ENCODE measurements at places on chromosomes 1 and 21.

- H3K4me3 ChIP-seq = no peak overlapping the region
- no peak overlapping the region for H3K27ac ChIP-seq
- H3K36me3 ChIP-seq = no peaks in the 10 kb centered on the region
- H3K27me3 ChIP-seq = no peaks in the 10 kb centered on the region
Observed at GRCh38 chr1:158821723-158822122, 9.4 kb upstream of the MNDA start.

DNA sequence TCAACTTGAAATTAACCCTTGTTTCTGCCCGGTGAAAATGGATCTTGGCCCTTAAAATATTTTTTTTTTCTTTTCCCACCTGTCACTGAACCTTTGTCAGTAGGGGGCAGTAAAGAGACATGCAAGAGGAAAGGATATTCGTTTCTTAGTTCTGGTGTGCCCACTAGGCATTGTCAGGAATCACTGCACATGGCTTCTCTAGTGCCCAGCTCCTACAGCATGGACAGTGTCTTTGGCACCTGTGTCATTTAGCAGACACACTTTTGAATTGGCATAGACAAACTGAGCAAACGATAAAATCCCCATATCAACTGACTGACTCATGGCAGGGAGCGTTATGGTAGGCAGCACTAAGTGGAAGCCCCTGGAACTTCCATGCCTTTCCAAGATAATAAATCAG is 1048.1 kb downstream of the BRINP3 start:
- H3K36me3 ChIP-seq = no peaks in the 10 kb centered on the region
- no peaks in the 10 kb centered on the region for H3K27me3 ChIP-seq
- no peak for DNase-seq
- H3K4me3 ChIP-seq = no peak overlapping the region
- no peaks in the 10 kb centered on the region for H3K4me1 ChIP-seq

- H3K4me1 ChIP-seq = no peaks in the 10 kb centered on the region
- no peak overlapping the region for H3K27ac ChIP-seq
- no peak overlapping the region for H3K4me3 ChIP-seq
- DNase-seq = no peak
- H3K36me3 ChIP-seq = no peaks in the 10 kb centered on the region
Observed at GRCh38 chr21:41024746-41025254, 143.2 kb upstream of the BACE2 start.

DNA sequence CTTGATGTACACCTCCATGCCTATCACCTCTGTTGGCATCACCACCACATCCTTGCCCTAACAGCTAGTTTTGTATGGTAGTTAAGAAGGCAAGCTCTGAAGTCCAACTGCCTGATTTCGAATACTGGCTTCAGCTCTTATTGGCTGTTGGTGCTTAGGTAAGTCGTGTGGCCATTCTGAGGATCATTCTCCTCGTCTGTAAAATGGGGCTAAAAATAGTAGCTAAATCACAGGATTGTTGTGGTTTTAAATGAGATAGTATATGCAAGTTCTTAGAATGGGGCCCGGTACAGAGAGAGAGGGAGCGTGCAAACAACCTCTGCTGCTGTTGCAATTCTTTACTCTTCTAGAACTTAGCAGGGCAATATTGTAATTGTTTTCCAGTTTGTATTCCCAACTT is 20.8 kb upstream of the SPOCD1 start:
- no peak overlapping the region for H3K27ac ChIP-seq
- H3K4me3 ChIP-seq = no peak overlapping the region
- no peaks in the 10 kb centered on the region for H3K36me3 ChIP-seq

- H3K27ac ChIP-seq = no peak overlapping the region
- no peak for DNase-seq
- no peak overlapping the region for H3K4me3 ChIP-seq
- H3K4me1 ChIP-seq = no peaks in the 10 kb centered on the region
- no peaks in the 10 kb centered on the region for H3K36me3 ChIP-seq
Observed at GRCh38 chr1:39115271-39116110, 89.0 kb upstream of the MACF1 start.

DNA sequence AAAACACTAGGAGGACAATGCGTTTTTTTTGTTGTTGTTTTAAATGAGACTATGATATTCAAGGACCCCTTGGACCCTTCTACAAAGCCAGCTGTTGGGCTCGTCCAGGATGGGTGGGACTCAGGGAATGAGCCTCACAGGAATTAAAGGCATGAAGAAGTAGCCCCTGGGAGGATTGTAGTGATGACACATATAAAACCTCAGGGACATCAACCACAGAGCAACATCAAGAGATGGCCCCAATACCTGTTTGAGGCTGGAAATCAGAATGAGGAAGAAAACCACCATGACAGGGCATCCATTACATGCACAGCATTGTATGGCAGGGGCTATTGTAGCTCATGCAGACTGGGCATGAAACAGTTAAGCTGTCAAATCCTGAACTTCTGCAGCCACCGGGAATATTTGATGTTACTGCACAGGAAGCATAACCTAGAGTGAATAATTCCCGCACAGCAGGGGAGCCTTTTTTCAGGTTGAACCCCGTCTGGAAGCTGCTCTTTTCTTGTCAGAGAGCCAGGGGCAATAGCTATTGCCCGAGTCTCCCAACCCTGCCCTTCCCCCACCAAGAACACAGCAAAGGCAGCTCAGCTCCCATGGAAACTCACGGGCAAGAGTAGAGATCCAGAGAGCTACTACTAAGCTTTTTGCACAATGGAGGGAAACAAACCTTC is 140.2 kb upstream of the FGGY start:
- no peak overlapping the region for H3K27ac ChIP-seq
- no peaks in the 10 kb centered on the region for H3K36me3 ChIP-seq
- no peaks in the 10 kb centered on the region for H3K4me1 ChIP-seq
- no peak overlapping the region for H3K4me3 ChIP-seq

GRCh38 chr1:85962457-85962856 is 194.1 kb downstream of the COL24A1 start:
- no peak for DNase-seq
- no peak overlapping the region for H3K27ac ChIP-seq
- H3K4me3 ChIP-seq = no peak overlapping the region
- H3K4me1 ChIP-seq = no peaks in the 10 kb centered on the region

DNA sequence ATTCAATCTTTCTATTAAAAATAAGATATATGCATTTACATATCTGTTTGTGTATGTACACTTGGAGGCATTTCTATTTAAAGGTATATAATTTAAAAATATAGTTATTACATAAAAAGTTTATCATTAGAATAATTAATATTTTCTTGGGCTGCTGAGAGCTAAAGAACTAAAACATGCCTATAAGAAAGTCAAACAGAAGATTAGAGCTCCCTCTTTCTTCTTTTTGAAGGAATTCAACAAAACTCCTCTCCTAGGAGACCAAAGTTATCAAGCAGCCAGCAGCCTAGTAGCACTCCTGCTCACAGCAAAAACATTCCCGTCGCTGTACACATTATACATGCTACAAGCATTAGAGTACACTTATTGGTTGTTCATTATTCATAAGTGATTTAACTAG is 216.4 kb downstream of the VAV3 start:
- no peaks in the 10 kb centered on the region for H3K27me3 ChIP-seq
- no peak overlapping the region for H3K4me3 ChIP-seq
- H3K27ac ChIP-seq = no peak overlapping the region
- peaks cover 8% of the 10 kb centered on the region for H3K36me3 ChIP-seq

GRCh38 chr1:2044510-2045319 is 5.5 kb upstream of the PRKCZ start:
- H3K36me3 ChIP-seq = peaks cover 10% of the 10 kb centered on the region
- peaks cover 19% of the 10 kb centered on the region for H3K4me1 ChIP-seq
- H3K27ac ChIP-seq = no peak overlapping the region
- H3K27me3 ChIP-seq = no peaks in the 10 kb centered on the region

GRCh38 chr1:17301767-17302166 is 6.2 kb upstream of the PADI4 start:
- no peak for DNase-seq
- no peak overlapping the region for H3K27ac ChIP-seq
- H3K27me3 ChIP-seq = peaks cover 24% of the 10 kb centered on the region
- H3K36me3 ChIP-seq = no peaks in the 10 kb centered on the region
- H3K4me1 ChIP-seq = no peaks in the 10 kb centered on the region

DNA sequence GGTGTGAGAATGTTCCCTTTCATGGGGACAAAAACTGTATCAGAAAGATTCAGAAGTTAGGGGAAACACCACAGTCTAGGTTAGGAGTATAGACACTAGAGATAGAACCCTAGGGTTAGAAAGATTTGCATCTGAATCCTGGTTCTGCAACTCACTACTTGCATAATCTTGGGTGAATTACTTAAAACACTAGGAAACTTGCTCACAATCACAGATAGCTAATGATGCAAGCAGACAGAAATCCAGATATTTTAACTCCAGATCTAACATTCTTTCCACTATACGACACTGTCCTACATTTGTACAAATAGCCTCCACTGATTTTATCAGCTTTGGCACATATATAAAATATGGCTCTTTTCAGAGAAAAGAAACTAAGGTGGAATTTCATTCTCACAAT is 30.8 kb upstream of the GLIS1 start:
- H3K27me3 ChIP-seq = no peaks in the 10 kb centered on the region
- peaks cover 23% of the 10 kb centered on the region for H3K4me1 ChIP-seq
- DNase-seq = no peak
- H3K4me3 ChIP-seq = no peak overlapping the region
- H3K36me3 ChIP-seq = peaks cover 30% of the 10 kb centered on the region
- no peak overlapping the region for H3K27ac ChIP-seq

DNA sequence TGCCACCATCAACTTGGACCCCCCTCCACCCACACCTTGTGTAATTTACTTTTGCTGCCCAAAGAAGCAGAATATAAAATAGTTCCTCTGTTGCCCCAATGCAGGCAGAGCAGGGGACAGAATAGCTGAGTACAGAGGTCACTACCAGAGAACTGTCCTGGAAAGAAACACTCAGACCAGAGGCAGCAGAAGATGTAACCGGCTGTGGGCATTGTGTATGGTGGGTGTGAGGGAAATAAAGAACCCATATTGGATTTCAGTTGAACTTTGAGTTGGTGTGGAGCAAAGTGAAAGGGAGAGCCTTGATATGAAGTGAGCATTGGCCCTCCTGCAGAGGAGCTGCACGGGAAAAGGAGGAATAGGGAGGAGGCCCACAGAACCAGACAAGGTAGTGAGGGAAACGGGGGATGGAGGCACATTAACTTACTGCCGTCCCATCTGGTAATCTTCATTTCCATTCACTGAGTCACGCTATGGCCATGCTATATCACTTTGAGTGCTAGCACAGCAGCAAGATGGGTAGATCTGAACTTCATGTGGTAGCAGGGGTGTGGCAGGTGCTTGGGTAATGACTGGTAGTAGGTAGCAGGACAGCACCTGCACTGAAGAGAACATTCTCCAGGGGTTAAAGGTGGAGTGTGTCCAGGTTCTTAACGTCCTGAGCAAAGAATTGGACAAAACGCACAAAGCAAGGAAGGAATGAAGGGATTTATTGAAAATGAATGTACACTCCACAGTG is 56.3 kb upstream of the FBXO28 start:
- no peak for DNase-seq
- H3K4me3 ChIP-seq = no peak overlapping the region
- H3K27ac ChIP-seq = no peak overlapping the region
- no peaks in the 10 kb centered on the region for H3K36me3 ChIP-seq
- H3K27me3 ChIP-seq = peaks cover 22% of the 10 kb centered on the region

GRCh38 chr1:17184161-17184665 is 20.7 kb upstream of the PADI1 start:
- H3K27me3 ChIP-seq = peaks cover 22% of the 10 kb centered on the region
- no peak overlapping the region for H3K27ac ChIP-seq
- peaks cover 12% of the 10 kb centered on the region for H3K4me1 ChIP-seq
- no peak for DNase-seq
- no peak overlapping the region for H3K4me3 ChIP-seq

- DNase-seq = no peak
- peaks cover 46% of the 10 kb centered on the region for H3K27me3 ChIP-seq
- peaks cover 2% of the 10 kb centered on the region for H3K36me3 ChIP-seq
Observed at GRCh38 chr1:29538586-29538985, 302.3 kb downstream of the PTPRU start.

DNA sequence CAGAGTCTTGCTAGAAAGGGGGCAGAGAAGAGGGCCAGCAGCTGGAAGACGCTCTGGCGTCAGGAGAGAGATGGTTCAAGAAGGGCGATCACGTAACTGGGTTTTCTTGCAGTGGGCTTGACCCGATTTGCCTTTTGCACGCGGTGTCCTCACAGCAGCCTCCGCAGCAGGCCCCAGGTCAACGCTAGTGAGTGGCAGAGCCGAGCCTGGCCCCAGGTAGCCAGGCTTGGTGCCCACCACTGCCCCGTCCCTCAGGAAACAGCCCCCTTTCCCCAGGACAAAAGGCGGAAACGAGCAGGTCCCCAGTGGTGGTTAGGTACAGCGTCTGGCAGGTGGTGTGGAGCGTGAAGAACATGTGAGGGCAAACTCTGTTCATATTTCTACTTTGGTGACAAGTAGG is 8.6 kb upstream of the UTS2 start:
- H3K36me3 ChIP-seq = no peaks in the 10 kb centered on the region
- peaks cover 3% of the 10 kb centered on the region for H3K4me1 ChIP-seq
- DNase-seq = no peak
- peaks cover 11% of the 10 kb centered on the region for H3K27me3 ChIP-seq
- H3K4me3 ChIP-seq = no peak overlapping the region
- no peak overlapping the region for H3K27ac ChIP-seq

GRCh38 chr1:204142032-204142974 is 9.5 kb downstream of the ETNK2 start:
- H3K36me3 ChIP-seq = peaks cover 12% of the 10 kb centered on the region
- H3K27ac ChIP-seq = no peak overlapping the region
- H3K4me1 ChIP-seq = no peaks in the 10 kb centered on the region
- no peak for DNase-seq

- no peak overlapping the region for H3K27ac ChIP-seq
- H3K4me3 ChIP-seq = no peak overlapping the region
- H3K27me3 ChIP-seq = no peaks in the 10 kb centered on the region
- peaks cover 61% of the 10 kb centered on the region for H3K36me3 ChIP-seq
- no peak for DNase-seq
- peaks cover 28% of the 10 kb centered on the region for H3K4me1 ChIP-seq
Observed at GRCh38 chr1:23748016-23748415, 4.7 kb downstream of the ELOA start.

- no peak for DNase-seq
- peaks cover 3% of the 10 kb centered on the region for H3K36me3 ChIP-seq
- no peak overlapping the region for H3K27ac ChIP-seq
Observed at GRCh38 chr1:10980841-10981727, 31.4 kb upstream of the TARDBP start.

DNA sequence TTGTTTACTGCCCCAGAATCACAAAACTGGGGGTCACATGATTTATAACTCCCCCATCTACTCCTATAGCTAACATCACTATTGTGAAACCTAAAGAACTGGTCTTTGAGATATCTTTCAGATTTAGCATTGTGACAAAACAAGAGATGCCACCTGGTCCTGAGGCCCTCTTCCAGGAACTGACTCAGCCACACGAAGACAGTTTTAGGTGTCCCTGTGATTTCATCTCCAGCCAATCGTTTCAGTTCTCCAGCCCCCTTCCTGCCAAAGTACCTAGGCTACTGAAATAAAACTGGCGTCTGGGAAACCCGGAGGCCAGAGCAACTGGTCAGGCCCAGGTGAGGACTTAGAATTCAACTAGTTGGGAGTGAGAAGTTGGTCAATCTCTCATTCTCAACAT is 36.6 kb downstream of the TBX19 start:
- H3K27ac ChIP-seq = no peak overlapping the region
- no peak overlapping the region for H3K4me3 ChIP-seq
- H3K4me1 ChIP-seq = peaks cover 20% of the 10 kb centered on the region
- DNase-seq = no peak
